ENCODE measurements at places on chromosomes 5 and 9. TPM values are rescaled to one million over a fixed set of nuclear protein-coding genes. Genes with fewer than 3 reads are reported as not detected.
A peak's percentile ranks its signal among the peaks of the same experiment; 100 is the strongest.

The LRRC14B gene
- polyA plus RNA-seq: not detected

The NEURL1B gene
- 32.4 TPM for polyA plus RNA-seq

DNA sequence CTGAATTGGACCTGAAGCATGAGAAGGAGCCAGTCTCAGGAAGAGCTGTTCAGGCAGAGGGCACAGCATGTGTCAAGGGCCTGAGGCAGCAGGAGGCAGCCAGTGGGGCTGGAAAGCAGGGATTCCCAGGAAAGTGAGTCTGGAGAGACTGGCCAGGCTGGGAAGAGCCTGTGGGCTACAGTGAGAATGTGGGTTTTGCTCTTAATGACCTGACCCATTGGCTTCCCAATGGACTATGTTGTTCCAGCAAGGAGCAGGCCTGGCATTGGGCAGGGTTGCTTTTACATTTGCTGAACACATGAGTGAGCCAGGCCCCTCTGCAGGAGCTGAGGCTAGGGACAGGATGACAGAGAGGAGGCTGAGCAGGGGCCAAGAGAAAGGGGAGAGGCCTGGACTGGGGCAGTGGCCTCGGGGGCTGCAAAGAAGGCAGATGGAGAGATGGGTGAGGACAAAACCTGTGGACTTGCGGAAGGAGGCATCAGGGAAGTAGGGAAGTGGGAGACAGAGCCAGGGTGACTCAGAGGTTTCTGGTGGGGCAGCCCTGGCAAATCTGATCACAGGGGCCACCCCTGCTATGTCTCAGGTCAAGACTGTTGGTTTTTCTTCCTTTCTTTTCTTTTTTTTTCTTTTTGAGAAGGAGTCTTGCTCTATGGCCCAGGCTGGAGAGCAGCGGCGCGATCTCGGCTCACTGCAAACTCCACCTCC lies 65.9 kb upstream of the NEK6 start:
- no peak for DNase-seq

The ZNF300 gene
- polyA plus RNA-seq: 21.0 TPM

DNA sequence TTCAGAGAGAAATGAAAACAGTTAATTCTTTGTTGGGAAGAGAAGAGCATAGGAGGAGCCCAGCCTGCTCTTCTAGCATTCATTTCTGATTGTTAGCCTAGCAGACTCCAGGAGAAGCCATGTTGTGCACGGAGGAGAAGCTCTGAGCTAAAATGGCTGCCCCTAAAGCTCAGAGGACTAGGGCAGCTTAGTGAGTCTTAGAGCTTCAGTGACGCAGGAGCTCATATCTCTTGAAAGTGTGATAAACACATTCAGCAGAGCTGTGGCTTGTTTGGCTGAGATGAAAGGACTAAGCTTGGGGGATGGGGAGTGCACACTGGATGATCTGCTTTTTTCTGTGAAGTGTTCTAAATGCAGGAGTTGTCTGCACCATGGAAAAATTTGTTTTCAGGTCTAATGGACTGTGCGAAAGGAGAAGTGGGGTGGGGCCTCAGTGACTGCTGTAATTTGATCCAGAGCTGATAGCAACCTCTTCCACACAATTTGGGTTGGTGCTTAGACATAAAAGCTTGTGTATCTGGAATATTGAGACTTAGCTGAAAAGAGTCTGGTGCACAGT lies 58.5 kb downstream of the ZNF462 start:
- peak; percentile 58 for DNase-seq
